ENCODE measurements at places on chromosomes 3 and 15.

DNA sequence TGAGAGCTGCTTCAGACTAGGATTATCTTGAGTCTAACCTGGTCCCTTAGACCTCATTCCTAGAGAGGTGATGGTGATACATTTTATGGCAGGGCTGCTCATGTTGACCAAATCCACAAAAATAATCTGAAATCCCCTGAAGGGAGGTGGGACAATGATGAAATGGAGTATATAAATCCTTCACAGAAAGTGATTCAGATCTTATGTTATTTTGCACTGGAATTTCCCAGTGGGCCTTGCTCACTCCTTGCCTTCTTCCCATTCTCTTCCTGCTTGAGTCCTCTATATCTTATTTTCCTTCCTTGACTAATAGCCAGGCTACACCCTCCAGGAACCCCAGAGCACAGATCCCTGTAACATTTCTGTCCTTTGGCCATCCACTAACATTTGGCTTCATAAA is 10.4 kb upstream of the TMEM202 start:
- no peak for ATAC-seq

DNA sequence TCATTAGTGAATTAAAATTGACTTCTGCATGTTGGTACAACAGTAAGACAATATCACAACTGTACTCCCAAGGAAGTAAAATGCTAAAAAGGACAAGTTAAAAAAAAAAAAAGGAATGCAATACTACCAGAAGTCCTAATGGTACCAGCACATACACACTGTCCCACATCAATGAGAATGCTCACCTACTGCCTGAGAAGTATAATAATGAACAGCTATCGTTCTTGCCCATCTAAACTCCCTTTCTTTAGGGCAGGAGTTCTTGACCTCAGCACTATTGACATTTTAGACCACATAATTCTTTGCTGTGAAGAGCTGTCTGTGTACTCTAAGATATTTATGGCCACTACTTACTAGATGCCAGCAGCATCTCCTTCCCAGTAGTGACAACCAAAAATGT is 651.7 kb downstream of the FHIT start:
- no peak for ATAC-seq

DNA sequence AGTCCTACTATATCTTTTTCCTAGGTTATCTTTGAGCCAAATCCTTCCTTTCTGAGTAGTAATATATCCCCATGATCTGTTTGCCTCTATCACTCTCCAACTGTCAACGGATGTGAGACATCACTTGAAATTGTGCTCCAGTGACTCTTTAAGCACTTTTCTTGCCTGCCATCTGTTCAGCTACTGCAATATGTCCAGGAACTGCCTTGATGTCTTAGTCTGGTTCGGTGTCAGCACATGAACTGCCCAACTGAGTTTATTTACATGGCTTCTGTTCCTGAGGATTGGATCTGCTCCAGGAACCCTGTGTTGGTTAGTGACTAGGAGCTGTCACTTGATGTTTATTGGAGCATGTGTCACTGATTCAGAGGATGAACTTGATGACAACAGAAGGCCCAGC is 116.5 kb downstream of the SLC9A9 start:
- no peak for ATAC-seq

GRCh38 chr3:122826278-122826677 is 31.4 kb downstream of the SLC49A4 start:
- no peak for ATAC-seq

- no peak for ATAC-seq
These were observed 42.6 kb downstream of the PXK start for GRCh38 chr3:58375254-58375653.

- no peak for ATAC-seq
These were observed 286.1 kb upstream of the TPM1 start for GRCh38 chr15:62756326-62756994.

DNA sequence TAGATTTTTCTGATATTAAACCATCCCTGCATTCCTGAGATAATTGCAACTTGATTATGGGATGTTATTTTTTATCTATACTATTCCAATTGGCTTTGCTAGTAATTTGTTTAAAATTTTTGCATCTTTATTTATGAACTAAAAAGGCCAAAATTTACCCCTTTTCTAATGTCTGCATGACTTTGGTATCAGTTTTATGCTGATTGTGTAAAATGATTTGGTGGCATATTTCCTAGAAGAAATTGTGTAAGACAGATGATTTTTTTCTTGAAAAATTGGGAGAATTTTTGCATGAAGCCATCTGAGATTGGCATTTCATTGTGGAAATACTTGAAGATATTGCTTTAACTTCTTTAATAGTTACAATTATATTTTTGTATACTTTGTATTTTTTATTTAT is 183.8 kb upstream of the TBL1XR1 start:
- no peak for ATAC-seq

- ATAC-seq: no peak
These were observed 38.3 kb downstream of the SLC6A6 start for GRCh38 chr3:14440531-14441239.

DNA sequence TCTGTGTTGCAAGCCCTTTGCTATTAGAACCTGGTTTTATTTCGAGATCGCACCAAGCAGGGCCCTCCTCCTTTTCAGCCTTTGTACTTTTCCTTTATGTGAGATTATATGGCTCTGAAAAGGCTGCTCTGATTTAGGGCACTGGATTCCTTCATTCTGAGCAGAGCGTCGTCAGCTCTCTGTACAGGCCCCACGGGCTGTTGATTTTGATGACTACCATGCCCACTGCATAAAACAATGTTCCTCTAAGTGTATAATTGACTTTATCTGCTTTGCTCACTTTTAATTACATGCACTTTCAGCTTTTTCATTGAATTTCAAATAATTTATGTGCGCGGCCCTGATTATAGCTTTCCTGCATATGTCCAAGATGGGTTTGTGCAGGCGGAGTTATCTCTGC is 4.4 kb upstream of the PSMD6 start:
- ATAC-seq: no peak

GRCh38 chr3:197989651-197990050 is 29.6 kb downstream of the LMLN start:
- ATAC-seq: no peak

DNA sequence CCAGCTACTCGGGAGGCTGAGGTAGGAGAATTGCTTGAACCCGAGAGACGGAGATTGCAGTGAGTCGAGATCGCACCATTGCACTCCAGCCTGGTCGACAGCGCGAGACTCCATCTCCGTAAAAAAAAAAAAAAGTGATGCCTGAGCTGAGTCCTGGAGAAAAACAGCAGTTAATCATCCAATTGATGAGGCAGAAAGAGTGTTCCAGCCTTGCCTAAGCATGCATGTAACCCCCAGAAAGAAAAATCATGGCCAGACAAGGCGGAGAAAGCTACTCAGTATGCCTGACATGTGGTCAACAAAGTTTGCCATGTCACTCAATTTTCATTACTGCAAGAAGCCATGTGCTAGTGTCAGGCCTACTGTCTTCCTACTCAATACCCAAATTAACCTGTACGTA is 593.1 kb upstream of the MDFIC2 start:
- no peak for ATAC-seq

- no peak for ATAC-seq
These were observed 261.1 kb downstream of the MEX3B start for GRCh38 chr15:81784751-81785150.

GRCh38 chr15:71271327-71271726 is 156.1 kb downstream of the THSD4 start:
- no peak for ATAC-seq

- no peak for ATAC-seq
These were observed 31.1 kb downstream of the TPM1 start for GRCh38 chr15:63073497-63074172.

DNA sequence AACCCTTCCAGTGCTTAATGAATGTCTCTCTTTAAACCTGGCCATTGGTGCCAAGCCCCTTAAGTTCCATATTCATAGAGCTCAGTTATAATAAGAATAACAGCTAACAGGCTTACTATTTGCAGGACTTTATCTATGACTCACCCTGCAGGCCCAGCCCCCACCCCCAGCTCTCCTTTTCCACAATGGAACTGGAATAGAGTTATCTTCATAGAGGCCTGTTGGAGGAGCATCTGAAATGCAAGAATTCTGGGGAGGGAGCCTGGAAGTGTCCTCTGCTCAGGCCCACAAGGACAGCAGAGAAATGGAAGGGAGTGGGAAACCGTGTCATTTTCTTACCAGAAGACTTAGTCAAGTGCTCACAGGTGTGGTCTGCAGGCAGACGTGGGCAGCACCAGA is 52.8 kb downstream of the SEMA5B start:
- ATAC-seq: no peak

GRCh38 chr3:186939536-186939935 is 9.2 kb downstream of the ST6GAL1 start:
- ATAC-seq: no peak

All from gastroesophageal sphincter (tissue), 4 donors.